ENCODE measurements at places on chromosomes 4 and X.

DNA sequence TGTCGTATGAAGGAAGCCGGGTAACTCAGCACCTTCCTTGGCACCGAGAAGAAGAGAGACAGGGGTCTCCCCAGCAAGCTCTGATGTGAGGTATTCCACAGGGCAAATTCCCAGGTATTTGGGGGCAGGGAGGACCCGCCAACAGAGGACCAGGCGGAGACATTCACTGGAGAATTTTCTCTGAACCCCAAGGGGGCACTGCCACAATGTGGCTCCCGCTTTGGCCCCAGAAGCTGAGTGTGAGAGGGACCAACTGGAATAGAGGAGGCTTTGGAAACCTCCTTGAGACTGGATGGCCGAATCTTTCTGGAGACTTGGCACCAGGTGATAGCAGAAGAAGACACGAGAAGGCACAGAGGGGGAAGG is 735 bp upstream of the GABRE start:
- no peak for DNase-seq

- no peak for DNase-seq
These were observed 18.4 kb downstream of the NMU start for GRCh38 chr4:55617587-55618197.

- DNase-seq, result peak; percentile 43
These were observed 103.1 kb upstream of the GPRIN3 start for GRCh38 chr4:89410687-89411086.

- DNase-seq, result no peak
These were observed 91.8 kb upstream of the POU3F4 start for GRCh38 chrX:83416273-83416672.

GRCh38 chrX:66677430-66677829 is 38.6 kb upstream of the EDA2R start:
- no peak for DNase-seq

- no peak for DNase-seq
These were observed 256.8 kb downstream of the TRIML1 start for GRCh38 chr4:188396037-188396436.

DNA sequence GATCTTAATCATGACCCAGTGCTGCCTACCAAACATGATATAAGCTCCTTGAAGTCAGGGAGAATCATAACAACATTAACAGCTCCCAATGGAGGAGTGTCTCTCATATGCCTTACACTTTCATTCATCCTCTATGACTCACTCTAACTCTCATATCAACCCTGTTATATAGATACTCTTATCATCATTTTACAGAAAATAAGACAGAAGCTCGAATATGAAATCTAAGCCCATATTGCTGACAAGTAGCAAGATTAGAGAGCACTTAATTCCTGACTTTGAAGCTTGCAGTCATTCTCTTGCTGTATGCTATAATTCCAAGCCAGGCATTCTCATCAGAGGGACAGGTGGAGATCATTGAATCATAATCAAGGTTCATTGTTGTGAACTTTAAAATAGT is 476.7 kb upstream of the ATOH1 start:
- no peak for DNase-seq

DNA sequence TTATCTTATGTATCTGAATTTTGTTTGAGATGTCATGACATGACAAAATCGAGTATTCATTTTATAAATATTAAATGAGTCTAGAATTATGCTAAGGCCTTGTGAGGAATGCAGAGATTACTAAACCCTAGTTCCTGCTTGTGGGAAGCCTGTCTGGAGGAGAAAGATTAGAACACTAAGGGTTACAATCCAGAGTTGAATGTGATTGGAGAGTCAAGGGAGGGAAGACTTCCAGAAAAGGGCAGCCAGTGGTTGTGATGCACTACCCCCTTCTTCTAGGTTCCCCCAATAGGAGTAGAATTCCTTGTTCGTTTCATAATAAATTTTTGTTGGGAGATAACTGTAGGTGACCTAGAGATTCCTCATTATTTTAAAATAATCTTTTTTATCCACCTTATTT is 141.1 kb downstream of the AFF1 start:
- no peak for DNase-seq

DNA sequence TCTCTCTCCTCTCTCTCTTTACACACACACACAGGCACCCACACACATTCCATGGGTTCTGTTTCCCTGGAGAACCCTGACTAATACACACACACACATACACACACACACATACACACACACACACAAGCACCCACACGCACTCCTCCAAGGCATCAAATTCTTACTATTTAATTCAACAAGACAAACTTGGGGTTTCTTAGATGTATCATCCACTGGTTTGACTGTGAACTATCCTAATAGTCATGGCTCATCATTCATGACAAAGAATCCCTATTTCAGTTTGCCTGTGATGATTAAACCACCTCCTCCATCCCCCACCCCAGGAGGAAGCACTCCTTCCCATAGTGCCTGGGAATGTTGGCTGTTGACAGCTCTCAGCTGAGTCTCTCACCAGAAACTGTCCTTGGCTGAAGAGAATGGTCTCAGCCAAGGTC is 98.2 kb downstream of the USP46 start:
- DNase-seq, result no peak

DNA sequence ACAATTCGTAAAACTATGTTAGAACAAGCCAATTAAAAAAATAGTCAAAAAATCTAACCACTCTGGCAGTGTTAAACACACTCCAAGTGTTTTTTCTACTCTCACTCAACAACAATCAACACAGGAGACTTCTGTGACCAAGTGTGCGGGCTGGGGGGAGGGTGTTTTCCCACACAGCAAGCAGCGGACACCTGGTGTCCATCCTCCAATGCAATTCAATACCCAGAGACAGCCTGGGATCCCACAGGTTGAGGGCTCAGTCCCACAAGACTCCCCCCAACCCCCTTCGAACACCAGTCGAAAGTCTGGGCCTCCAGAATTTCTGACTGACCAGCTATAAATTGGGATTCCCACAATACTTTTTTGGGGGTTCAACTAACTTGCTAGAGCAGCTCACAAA is 8.3 kb upstream of the PIM2 start:
- DNase-seq, result no peak

- no peak for DNase-seq
These were observed 2.5 kb downstream of the GABRQ start for GRCh38 chrX:152640034-152640818.

DNA sequence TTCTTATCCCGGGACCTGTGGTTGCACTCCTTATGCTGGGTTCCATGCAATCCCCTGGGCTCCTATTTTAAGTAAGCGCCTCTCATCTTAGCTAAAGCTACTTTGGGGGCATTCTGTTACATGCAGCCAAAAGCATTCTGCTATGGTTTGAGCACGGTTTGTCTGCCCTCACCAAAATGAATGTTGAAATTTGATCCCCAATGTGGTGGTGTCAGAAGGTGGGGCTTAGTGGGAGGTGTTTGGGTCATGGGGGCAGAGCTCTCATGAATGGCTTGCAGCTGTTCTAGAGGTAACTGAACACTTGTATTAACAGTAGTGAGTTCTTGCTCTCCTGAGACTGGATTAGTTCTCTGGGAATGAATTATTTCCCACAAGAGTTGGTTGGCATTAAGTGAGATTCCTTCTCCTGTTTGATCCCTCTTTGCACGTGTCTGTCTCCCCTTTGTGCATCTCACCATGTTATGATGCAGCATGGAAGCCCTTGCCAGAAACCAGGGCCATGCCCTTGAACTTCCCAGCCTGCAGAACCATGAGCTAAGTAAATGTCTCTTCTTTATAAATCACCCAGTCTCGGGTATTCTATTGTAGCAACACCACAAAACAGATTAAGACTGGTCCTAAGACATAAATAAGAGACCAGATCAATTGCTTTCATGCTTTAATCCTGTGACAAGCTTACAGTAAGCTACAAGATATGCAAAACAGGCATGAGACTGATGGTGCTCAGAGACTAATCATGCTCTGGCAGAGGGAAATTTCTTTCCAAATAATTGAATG is 141.8 kb downstream of the TSPAN5 start:
- DNase-seq, result no peak

DNA sequence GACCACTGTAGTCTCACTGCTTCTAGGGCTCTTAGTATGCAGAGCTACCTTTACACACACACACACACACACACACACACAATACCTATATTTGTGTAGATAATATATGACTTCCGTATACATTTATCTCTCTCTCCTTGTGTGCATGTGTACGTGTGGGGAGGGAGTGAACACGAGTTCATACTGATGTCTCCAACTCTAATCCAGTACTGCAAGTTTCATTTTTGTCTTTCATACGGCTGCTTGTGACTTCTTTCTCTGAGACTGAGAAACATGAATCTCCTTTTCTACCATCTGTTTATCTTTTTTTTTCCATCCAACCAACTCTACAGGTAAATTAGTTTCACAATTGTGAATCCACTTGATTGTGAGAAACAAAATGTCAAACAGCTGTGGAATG is 1229.5 kb upstream of the AGA start:
- DNase-seq, result no peak

GRCh38 chr4:183766140-183766539 is 107.0 kb downstream of the TRAPPC11 start:
- peak; percentile 50 for DNase-seq

- no peak for DNase-seq
These were observed 23.5 kb downstream of the FMR1 start for GRCh38 chrX:147935156-147935758.

DNA sequence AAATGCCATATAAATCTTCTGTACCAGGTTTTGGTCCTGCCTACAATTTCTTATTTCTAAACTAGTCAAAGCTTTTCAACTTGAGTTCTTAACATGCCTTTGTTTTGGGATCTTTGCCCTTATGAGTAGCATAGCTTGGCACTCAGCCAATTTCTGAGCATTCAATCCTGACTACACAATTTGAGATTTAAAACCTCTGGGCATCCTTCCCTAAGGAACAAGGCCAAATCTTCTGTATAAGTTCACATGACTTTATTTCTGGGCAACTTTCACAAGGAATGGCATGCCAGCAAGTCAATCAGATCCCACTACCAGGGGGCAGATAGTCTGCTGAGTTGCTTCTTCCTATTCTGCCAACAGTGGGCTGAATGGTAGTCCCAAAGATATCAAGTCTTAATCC is 254.2 kb downstream of the ADAMTS3 start:
- DNase-seq, result no peak

DNA sequence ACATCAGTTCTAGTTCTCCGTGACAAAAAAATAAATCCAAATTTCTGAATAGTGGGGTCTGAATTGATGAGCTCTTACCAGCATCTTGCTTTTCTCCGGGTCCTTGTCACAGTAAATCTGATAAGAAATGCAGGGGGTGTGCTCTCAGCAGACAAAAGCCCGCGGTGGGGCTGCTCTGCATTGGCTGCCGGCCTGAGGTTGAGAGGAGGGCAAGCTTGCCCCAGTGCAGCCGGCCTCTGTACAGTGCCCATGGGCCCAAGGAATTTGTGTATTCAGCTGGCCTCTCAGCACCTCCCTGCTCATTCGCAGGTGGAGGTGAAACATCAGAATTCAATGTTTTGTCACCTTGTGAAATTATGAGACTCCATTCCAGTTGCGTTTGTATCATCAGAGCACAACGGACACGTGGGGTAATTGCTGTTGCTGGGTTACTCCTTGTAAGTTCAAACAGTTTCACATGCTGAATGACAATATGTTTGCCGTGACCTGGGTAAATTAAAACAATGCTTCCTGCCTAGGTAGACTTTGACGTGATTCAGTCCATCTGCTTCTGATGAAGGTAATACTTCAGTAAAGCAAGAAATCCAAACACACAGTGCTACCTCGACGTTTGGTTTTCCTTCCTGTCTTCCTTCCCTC is 596.4 kb downstream of the MID1IP1 start:
- DNase-seq, result no peak

DNA sequence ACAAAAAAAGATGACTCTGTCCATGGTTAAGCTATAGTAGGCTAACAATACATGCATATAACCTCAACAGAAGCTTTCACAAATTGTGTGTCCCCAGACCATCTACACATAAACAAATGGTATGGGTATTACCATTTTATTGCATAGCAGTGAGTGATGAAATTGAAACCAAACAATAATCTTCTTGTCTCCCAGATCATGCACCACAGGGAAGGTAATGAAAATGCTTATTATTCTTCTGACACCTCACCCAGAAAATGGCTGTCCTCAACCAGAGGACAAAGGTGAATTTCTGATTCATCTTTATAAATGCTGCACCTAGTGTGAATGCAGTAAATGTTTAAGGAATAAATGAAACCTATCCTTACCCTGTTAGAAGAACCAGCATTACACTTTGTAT is 8.0 kb downstream of the PRSS12 start:
- no peak for DNase-seq

DNA sequence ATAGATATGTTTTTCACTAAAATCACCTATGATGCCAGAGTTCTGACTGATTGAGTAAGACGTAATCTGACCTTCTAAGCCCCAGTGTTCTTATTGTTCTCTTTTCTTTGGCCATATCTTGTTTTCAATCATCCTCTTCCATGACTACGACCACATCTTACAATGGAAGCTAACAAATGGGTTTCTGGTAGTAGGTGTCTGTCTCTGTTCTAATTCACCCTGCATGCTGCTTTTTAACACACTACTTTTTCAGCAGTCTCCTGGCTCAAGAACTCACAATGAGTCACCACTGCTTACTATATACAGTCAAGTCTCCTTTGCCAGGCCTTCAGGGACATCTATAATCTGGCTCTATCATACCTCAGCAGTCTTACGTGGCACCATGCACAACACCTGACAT is 146.1 kb downstream of the NEXMIF start:
- no peak for DNase-seq

DNA sequence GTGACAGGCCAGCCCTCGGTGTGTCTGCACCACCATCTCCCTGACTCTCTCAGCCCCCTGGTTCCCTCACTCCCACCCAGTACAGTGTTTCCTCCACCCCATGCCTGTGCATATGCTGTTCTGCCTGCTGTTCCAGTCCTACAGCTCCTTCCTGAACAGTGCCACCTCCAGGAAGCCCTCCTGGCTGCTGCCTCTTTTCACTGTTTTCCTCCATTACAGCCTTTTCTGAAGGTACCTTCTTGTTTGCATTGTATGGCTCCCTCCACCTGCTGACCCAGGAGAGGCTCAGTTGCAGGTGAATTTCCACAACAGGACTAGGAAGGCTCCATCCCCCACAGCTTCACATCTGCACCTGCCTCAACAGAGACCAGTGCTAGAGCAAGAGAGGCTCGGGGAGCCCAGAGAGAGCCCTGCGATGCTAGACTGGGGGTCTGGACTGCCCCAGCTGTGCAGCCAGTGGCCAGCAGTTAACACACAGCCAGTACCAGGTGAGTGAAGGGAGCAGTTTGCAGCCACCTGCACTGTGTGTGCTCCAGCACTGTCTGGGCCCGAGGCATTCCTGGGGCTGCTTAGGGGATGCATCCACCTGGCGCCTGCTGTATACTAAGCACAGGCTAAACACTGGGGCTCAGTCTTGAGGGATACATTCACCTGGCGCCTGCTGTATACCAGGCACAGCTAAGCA is 92.0 kb downstream of the ADRA2C start:
- no peak for DNase-seq

Data from inflammatory macrophage treated with lipopolysaccharide for 1 hour (primary cell).